ENCODE measurements at places on chromosomes 13 and 19.
A peak's percentile ranks its signal among the peaks of the same experiment; 100 is the strongest.

- no peak for DNase-seq
These were observed 58.7 kb upstream of the TMTC4 start for GRCh38 chr13:100733261-100733660.

DNA sequence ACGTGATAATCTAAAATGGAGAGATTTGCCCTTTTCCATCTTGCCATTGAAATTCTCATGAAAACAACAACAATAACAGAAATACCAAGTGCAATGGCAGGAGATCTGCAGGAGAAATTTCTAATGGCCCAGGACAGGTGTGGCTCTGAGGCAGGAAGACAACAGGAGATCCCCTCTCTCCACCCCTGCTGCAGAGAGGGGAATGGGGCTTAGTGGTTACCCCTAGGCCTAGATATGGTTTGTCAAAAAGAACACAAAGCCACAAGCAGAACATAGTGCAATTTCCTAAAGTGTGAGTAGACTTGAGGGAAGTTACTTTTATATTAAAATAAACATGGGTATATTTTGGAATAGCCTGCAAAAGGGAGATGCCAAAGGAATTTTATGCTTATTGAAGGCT is 369.5 kb downstream of the KCNRG start:
- DNase-seq: no peak

GRCh38 chr13:76762721-76763120 is 123.5 kb downstream of the KCTD12 start:
- DNase-seq: no peak

DNA sequence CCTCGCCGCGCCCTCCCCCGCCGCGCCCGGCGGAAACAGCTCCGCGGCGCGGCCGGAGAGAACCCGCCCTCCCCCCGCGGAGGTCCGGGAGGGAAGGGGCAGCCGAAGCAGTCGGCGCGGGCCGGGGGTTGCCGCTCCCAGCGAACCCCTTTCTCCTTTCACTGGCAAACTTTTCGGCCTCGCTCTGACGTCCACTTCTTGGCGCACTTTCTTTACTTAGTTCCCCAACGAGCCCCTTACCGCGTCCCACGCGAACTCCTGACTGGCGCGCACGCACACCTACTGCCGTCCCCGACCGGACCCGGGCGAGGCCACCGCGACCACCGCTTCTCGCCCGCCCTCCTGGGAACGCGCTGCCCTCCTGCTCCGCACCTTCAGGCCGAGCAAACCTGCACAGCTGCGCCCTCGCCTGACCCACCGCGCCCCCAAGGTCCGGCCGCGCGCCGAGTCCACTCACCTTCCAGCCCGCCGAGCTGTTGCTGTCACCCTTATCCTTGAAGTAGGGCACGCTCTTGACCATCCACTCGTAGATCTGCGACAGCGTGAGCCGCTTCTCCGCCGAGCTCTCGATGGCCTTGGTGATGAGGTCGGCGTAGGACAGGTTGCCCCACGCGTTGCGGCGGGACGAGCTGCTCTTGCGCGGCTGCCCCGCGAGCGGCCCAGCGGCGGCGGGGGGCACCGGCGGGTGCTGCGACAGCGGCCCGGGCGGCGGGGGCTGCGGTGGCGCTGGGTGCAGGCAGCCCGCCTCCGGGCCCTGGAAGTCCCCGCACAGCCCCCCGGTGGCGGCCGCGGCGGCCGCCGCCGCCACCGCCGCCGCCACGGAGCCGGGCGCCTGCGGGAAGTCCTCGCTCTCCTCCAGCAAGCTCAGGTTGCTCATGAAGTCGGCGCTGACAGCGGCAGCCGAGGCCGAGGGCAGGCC is 1.1 kb downstream of the FOXO1 start:
- no peak for DNase-seq

DNA sequence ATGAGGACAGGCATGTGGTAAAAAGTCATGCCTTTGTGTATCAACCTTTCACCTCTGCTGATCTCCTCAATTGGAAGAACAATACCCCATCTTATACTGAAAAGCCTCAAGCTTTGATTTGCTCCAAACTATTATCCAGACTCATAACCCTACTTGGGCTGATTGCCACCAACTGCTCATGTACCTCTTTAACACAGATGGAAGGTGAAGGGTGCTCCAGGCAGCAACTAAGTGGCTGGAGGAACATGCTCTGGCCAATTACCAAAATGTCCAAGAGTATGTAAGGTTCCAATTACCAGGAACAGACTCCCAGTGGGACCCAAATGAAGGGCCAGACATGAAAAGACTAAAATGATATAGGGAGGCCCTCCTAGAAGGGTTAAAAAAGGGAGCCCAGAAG is 78.3 kb downstream of the ZNF486 start:
- DNase-seq: no peak

GRCh38 chr13:69283837-69284236 is 823.8 kb upstream of the ATXN8OS start:
- no peak for DNase-seq

GRCh38 chr19:16381756-16382401 is 57.3 kb downstream of the KLF2 start:
- DNase-seq: no peak

DNA sequence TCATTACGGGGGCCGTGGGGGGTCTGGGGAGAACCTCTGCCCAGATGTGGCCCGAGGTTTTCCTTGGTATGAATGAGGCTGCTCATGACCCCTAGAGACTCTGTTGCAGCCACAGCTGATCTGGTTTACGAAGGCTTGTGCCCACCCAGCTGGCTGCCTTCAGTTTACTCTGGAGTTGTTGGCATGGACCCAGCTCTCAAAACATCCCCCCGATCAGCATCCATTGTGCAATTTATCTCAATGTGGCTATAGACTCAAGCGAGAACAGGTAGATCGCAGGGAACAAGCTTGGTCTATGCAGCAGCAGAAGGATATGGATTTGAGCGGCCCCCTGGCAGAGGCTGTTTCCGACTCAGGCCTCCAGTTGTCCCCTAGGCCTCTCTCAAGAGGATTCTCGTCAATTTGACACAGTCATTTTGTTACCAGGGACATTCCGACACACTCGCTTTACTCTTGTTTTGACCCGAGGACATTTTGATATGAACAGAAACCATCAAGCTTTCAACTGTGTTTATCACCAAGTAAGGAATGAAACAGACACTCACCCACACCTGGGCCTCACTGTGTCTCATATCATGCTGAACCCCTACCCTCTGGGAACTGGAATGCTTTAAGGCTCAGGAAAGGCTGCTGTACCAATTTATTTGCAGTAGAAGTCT is 161.5 kb downstream of the KATNAL1 start:
- no peak for DNase-seq

- no peak for DNase-seq
These were observed 2.0 kb downstream of the APOE start for GRCh38 chr19:44907613-44908012.

DNA sequence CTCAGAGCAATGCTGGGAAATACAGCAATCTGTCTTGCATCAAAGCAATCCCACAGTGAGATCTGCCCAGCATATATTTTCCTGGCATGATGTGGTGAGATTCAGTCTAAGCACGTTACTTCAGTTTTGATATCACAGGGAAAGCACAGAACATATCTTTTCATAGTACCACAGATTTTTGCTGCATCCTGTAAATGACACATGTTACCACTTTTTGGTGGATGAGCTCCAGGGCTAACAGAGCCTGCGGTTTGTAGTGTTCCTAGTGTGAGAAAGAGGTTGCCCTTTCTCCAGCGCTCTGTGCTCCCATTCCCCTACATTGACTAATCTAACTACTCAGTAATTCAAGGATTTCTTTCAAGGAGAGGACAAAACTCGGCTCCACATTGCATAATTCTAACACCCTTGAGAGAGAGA is 409.0 kb downstream of the GPC6 start:
- DNase-seq: peak; percentile 21

DNA sequence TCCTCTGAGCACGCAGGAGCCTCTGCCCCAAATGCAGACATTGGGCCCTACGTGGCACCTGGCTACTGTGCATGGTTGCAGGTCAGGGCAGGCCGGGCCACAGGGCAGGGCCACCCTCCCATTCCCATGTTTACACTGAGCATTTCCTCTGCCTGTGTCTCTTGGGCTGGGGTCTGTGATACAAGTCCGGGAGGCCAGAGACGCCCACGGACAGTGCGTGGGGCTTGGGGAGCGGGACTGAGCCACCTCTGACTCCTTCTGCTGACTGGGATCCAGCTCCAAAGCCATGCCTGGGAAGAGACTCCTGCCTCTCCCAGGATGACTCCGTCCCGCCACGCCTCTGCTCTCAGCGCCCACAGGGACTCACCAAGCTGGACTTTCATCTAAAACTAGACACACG is 18.8 kb downstream of the GAS6 start:
- DNase-seq: no peak

DNA sequence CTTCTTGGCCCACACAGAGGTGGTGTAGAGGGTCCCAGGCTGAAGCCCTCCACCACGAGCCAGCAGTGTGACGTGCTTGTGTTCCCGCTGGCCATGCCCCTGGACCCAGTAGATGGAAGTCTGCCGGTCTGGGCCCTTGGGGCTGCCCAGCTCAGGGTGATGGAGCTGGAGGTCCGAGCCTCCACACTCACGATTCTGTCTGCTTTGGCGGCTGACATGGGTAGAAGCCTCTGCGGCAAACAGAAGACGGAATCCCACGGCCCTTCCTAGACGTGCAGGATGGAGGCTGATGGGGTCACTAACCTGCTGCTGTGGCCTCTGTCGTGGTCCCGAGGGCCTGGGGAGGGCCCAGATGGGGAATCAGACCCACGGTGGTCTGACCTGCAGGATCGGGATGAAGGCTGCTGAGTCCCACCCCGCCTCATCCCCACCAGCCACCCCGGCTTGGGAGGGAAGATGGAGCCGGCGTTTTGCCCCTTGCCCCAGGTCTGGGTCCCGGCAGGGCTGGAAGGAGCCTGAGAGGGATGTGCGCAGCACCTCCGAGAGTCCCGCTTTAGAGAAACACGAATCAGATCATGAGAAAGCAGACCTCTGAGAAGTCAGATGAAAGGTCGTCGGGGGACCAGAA is 4.4 kb downstream of the TMEM86B start:
- DNase-seq: no peak

- no peak for DNase-seq
These were observed 26.9 kb downstream of the NOTCH3 start for GRCh38 chr19:15173746-15174404.

- no peak for DNase-seq
These were observed 685 bp upstream of the SUPT5H start for GRCh38 chr19:39444598-39445195.

- no peak for DNase-seq
These were observed 16.9 kb downstream of the BIVM start for GRCh38 chr13:102815788-102816187.

DNA sequence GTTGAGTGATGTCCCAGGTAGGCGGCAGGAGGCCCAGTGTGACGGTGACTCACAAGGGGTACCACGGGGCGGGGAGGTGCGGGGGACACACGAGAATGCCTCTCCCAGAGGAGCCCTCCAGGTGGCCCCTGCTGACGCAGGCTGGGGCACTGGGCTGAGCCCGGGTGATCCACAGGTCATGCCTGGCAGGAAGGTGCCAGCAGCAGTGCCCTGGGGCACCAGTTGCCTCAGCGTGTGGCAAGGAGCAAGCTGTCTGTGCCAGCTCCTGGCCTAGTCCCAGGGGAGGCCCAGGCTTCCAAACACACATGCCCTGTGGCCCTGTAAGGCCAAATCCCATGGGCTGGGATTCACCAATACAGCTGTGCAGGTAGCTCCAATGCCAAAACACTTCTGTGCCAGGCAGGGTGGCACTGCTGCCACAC is 28.0 kb downstream of the AKT2 start:
- no peak for DNase-seq

DNA sequence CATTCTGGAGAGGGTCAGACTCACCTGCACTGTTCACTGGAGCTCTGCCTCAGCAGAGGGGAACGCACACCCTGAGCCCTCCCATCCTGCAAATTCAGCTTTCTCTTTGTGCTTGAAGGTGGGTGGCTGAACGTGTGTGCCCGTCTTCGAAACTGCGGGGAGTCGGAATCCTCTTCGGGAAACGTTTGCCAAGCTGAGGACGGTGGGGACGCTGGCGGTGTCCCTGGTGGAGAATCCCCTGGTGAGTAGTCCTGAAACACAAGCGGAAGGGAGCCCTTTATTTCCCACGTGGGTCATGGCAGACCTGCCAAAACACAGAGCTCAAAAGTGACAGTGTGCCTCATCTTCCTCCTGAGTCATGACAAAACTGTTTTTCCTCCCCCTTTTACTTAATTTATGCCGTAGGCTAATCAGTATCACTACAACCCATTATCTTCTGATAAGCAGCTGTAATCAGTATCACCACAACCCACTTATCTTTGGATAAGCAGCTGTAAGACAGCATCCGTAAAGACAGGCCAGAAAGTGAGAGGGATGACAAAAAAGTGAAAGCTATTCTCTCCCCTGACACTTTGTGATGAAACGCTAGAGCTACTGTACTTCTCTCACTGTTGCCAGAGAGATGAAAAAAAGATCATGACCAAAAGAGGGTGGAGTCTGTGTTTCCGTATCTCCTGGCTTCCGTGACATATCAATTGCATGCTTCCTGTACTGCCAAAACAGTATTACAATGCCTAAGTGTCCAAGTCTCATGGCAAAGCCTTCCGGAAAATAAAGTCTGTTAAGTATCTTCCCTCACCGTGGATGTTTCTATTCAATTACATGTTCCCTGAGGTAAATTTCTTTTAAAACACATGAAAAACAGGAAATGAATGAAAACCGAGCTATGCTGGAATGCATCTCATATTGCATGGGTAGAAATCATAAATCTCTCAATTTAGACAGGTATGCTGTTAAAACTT is 155.5 kb downstream of the TBC1D4 start:
- DNase-seq: no peak

- peak; percentile 95 for DNase-seq
These were observed 35.8 kb upstream of the MEDAG start for GRCh38 chr13:30870049-30870884.

DNA sequence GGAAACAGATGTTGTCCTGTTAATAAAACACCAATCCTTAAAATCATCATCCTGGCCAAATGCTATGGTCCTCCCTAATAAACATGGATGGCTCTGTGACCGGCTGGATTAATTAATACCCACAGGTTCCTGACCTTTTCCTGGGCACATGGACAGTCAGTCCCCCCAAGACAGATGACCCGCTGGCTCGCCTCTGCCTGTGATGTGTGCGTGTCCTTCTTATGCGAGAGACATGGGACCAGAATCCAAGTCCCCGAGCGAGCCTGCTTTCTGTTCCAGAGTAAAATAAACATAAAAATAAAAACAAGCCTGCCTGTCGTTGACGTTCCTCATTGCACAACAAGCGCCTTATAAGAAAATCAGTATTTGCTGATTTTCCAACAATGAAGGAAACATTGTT is 378.3 kb upstream of the TSHZ3 start:
- DNase-seq: no peak

GRCh38 chr13:22047082-22047784 is 376.4 kb downstream of the FGF9 start:
- no peak for DNase-seq

DNA sequence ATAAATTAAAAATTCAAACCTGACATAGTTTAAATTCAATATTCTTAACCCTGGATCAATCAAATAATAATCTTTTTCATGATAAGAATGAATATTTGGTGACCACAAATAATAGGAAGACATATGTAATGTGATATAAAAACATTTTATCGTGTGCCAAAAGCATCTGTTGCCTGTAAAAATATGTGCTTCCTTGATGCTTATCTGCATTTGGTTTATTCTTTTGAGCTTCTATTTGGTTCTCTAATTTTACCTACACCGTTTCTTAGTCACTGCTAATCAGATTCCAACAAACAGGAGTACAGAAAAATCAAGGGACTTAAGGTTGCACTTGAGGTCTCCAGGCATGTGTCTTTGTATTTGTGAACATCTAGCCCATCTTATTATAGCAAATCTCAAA is 274.5 kb downstream of the DCT start:
- DNase-seq: no peak
